ENCODE measurements at places on chromosomes 5 and 9. TPM values are rescaled to one million over a fixed set of nuclear protein-coding genes. Genes with fewer than 3 reads are reported as not detected.

- no peak for DNase-seq
These were observed 95.3 kb upstream of the NR3C1 start for GRCh38 chr5:143498821-143499220.

DNA sequence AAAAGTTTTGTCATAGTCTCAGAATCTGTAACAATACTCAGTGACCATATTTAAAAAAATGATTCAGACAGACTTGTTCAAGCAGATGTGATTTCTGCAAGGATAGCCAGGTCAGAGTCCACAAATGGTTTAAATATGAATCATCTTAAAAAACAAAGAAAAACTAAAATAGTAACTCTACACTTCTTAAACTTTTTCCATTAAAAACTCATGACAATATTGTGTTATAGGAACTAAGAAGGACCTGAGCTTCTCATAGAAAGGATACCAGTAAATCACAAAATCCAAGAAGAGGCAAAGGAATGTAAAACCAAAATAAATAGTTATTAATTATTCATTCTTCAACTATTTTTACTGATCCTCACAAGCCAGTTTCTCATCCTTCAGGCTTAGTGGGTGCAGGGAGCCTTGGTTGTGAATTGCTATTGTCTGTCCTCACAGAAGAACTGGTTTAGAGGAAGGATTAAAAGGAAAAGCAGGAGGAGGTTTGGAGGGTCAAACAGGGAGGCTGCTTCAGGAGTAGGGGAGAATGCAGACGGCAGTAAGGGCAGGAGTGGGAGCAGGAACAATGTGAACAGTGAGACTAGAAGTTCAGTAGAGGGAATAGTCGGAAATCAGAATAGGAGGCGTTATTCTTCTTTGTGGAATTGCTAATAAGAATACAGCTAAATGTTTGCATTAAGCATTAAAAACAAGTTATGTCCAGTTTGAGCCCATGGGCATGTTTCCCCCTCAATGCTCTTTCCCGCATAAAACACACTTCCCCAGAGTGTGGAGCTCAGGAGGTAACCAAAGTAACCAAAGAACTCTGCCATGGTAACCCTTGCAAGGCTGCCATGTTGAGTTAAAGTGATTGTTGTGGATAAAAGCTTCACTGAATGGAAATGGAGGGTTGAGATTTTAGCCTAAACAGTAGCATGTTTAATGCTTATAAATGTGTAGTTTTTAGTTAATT, 110.7 kb downstream of the CCDC192 start:
- no peak for DNase-seq

GRCh38 chr9:117231012-117231411, 183.8 kb downstream of the ASTN2 start:
- DNase-seq: no peak

DNA sequence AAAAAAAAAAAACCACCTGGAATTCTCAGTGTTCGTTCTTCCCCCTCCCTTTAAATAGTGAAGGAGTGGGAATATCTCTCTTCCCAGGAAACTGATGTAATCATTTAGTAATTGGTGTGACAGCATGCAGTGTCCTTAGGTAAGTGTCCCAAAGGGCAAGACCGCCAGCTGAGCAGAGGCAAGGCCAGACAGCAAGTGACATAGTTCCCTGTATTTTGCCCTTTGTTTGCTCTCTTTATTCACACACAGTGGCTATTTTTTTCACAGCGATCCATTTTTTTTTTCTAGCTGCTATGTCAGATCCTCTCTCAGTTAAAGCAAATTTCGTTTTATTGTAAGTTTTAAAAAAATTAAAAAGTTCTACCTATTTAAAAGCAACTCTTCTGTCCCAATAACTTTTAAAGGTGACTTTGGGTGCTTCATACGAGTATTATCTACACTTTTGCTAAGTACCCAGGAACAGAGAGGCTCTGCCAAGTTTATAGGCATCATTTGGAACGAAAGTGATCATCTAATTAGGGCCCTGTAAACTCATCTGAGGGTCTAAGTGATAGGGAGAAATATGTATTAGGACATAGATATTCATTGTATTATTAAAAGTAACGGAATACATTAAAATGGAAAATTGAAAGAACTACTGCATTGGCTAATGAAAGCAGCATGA, 98.2 kb upstream of the ALDH1A1 start:
- DNase-seq: no peak

- no peak for DNase-seq
These were observed 26.3 kb downstream of the REEP5 start for GRCh38 chr5:112895682-112896081.

GRCh38 chr5:962801-963200, 45.8 kb upstream of the NKD2 start:
- DNase-seq: no peak

DNA sequence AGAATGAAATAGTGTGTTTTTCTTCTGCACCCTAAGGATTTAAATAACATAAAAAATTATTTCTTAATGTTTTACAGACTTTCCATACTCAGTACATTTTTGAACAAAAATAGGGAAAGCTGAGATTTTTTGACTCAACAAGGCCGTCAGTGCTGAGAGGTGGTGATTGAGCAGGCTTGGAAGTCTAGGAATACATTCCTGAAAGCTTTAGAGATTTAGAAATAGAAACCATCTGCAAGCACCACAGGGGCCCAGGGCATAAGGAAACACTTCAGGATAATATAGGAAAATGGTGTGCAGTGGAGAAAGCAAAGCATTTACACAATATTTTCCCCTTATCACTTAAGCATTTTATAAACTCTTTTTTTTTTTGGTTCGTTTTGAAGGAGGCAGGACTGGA, 5.2 kb downstream of the BASP1 start:
- no peak for DNase-seq

GRCh38 chr5:124262470-124262869, 484.0 kb downstream of the ZNF608 start:
- DNase-seq: no peak

Gene SOHLH1
- 0.24 TPM for polyA plus RNA-seq

Gene PDCD1LG2
- not detected for polyA plus RNA-seq

Gene SMIM33
- polyA plus RNA-seq: not detected

Gene NRARP
- 13.8 TPM for polyA plus RNA-seq

Gene NR4A3
- polyA plus RNA-seq: 0.12 TPM
